ENCODE measurements at places on chromosomes 5 and 9.

GRCh38 chr9:28584542-28584941 is 1011.3 kb upstream of the C9orf72 start:
- no peak for DNase-seq

GRCh38 chr9:33225319-33226147 is 14.4 kb upstream of the SPINK4 start:
- DNase-seq: peak; percentile 61

- no peak for DNase-seq
These were observed 300.1 kb upstream of the PRR16 start for GRCh38 chr5:120164037-120164436.

GRCh38 chr9:136082496-136083361 is 12.4 kb downstream of the NACC2 start:
- DNase-seq: no peak

DNA sequence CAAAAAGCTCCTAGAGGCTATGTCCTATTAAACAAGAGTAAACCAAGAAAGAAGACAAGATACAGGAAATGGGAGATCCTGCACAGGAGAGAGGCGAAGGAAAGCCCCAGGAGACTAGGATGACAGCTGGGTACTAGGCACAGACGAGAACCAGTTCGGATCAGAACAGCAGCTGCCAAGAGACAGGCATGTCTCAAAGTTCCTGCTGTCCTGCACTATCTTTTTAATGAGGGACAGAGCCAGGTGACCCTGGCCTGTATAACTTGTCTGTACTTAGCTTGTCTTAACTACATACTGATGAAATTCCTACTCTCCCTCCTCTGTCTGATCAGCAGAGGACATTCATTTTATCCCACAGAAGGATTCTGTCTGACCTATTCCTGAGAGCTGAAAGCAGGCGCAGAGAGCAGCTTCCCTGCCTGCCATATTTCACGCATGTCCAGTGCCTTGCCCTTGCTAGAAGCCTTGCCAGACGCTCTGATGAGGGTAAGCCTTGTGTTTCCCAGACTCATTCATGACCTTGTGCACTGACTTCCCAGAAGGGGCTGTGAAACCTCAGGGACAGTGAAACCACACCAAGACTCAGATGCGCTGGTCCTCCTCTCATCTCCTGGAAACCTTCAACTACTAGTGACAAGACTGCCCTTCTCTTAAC is 24.7 kb downstream of the TSC1 start:
- DNase-seq: no peak

- DNase-seq: no peak
These were observed 54.0 kb upstream of the OLFM1 start for GRCh38 chr9:135033487-135033886.

DNA sequence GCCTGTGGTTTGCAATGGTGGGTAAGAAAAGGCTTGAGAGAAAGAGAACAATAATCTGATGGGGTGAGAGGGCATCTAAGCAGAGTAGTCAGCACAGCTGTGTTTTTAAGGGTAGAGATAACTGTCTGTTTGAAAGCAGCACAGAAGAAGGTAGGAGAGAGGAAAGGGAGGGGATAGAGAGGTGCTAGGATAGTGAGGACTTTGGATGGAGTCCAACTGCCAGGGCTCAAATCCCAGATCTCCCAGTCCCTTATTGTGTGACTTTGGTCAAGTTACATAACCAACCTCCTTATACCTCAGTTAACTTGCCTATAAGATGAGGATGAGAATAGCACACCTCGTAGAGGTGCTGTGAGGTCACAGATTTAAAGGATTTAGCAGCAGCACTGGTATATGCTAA is 55.6 kb downstream of the GPR21 start:
- no peak for DNase-seq

DNA sequence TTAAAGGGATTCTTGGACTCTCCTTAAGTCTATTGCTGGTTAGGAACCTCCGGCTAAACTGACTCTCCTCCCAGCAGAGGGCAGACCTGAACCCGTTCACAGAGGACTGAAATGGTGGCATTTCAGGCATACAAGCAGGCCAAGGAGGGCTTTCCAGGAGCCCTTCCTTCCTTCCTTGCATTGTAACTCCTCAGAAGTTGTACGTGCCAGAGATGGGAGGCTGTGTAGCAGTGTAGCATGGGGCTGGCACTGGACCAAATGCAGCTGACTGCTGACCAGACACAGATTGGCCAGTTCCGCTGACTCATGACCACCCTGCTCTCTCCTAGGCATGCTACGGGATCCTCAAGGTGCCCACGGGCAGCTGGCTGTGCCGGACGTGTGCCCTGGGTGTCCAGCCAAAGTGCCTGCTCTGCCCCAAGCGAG is 36.4 kb downstream of the JADE2 start:
- no peak for DNase-seq

DNA sequence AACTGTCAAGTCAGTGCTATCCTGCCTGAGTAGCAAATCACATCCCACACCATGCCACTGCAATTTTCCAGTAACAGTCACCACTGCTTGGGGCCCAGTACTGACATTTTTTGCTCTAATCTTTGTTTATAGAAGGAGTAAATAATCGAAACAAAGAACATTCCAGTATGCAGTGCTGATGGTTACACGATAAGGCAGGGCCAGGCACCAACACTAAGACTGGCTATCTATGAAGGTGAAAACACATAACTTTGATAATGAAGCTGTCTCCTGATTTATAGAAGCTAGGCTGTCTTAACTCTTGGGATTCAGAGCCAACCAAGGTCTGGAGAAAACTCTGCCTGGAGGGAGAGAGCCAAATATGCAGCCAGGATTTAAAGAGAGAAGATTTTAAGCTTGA is 365.3 kb downstream of the BNC2 start:
- DNase-seq: no peak

DNA sequence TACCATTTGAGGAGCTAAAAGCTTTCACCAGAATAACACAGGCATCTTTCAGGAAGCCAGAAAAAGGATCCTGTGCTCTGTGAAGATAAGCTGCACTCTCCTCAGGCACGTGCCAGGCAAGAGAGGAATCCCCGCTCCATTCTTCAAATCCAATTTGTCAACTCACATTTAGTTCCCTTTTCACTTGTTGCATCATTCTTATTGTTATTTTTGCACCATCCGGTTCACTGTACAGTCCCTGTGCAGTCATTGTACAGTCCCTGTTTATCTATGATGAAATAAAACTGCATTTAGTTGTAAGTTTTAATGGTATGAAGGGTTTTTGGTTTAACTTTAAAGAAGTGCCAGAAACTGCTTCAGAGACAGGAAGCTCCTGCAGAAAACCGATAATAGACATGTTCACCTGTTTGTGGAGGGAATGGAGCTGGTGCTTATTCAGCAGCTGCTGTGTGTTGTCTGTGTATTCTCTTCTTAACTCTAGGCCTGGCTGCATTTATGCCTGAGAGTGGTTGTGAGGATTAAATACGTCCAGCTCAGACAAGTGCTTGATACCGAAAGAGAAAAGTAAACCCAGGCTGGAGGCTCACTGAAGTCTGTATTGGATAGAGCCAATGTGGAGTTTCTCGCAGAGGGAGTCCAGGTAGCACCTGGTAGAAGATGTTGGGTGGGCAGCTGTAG is 22.4 kb downstream of the IFNW1 start:
- no peak for DNase-seq

- no peak for DNase-seq
These were observed 47.8 kb downstream of the SLC1A1 start for GRCh38 chr9:4538107-4538506.

DNA sequence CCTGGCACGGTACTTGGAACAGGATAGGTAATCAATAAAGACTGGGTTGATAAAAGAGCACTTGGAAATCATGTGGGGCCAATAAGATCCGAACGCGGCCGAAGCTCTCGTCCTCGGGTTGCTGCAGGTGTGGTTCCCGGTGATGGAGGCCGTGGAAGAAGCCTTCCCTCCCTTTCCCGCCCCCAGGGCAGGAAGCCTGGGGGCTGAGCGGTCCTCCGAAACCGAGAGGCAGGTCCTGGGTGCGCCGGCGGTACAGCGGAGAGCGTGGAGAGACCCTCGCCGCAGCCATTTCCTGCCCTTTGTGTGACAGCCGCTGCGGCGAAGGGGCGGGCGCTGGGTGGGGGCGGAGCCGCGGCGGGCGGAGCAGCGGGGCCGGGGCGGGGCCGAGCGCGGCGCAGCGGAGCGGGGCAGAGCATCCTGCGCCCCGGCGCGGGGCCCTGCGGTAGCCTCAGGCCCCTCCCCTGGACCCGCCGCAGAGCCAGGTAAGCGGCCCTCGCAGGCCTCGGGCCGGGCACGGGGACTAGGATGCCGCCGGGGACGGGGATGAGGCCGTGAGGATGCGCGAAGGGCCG is at the start of gene CYFIP2:
Gene CYFIP2 (plus strand): TSS at position 410 of the 572 bp plus-strand sequence. CDS start 19,239 bp downstream, outside the sequence.
- DNase-seq: peak; percentile 60

DNA sequence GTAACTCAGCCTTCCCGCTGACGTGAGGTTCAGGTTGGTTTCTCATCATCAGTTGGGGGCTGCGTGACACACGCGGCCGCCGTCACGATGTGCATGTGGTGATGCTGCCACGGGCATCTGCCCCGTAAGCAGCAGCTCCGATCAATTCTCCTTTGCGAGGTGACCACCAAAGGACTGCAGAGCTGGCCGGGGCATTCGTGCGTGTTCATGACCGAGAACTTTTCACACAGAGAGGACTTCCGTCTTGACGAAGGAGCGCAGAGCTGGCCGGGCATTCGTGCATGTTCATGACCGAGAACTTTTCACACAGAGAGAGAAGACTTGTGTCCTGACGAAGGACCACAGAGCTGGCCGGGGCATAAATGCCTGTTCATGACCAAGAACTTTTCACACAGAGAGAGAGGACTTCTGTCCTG is 3.8 kb upstream of the LCN1 start:
- DNase-seq: no peak
